Lung (tissue), 17 donors: ENCODE measurements at places on chromosomes 16 and 17. TPM values are rescaled to one million over a fixed set of nuclear protein-coding genes. Genes with fewer than 3 reads are reported as not detected.

The UTP18 gene
- total RNA-seq = 30.2 TPM

The VTN gene
- total RNA-seq = 0.40 TPM

GRCh38 chr17:57323391-57323790 is 67.1 kb downstream of the MSI2 start:
- DNase-seq = no peak

The CALB2 gene
- total RNA-seq = 1.7 TPM

DNA sequence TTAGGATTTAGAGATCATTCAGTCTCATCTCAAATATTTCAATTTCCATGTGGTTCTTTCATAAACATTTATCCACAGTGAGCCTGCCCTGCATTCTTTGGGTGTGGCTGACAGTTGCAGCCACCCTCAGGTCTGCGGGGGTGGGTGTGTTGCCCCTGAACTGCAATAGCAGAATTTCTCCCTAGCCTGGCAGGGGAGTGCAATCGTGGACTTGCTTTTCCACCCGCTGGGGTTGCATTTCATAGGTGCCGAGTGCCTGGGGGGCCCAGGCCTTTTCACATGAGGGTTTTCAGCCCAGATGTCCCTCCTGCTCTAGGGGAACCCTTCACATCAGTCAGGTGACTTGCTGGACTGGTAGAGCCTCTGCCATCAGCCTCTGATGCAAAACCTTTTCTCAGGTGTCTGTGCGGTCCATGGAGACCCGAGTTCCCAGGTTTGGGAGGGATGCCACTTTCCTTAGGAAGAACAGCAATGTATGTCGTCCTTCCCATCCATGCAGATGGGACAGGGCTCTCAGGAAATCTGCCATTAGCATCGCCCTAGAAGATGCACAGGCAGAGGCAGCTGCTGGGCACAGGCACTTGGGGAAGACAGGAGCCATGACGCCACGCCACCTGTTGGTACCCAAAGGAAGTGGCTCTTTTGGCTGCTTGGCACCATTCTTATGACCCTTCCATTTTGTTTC is 2.4 kb upstream of the USP36 start:
- DNase-seq = peak; percentile 27

The RPL26 gene
- total RNA-seq = 1,016 TPM

The TAC4 gene
- total RNA-seq = not detected

DNA sequence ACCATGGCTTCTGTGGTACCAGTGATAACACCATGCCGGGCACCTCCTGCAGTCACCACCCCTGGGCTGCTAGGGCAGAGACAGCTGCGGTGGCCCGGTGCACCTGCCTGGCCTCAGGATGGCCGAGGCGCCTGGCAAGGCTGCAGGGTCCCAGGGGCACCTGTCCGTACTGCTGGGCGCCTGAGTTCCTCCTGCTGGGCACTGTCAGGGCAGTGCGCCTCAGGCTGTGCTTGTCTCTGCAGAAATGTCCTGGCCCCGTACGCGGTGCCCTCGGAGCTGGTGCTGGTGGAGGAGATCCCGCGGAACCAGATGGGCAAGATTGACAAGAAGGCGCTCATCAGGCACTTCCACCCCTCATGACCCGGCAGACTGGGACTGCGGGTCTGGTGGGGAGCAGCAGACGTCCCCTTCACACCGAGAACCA is 17.7 kb upstream of the CDH15 start:
- DNase-seq = no peak

DNA sequence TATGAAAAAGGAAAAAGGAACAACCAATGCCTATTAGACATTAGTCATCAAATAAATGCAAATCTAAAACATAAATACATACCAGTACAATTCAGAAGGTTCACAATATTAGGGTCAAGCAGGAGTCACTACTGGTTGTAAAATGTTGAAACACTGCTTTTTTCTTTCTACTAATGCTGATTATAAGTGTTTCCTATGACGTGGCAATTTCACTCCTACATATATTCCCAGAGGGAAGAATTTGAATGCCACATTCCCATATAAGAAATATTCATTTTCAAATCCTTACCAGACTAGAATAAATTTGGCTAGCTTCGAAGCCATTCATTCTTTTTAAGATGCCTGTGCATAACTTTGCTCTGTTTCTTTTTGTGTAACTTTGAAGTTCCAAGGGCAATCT is 2.6 kb upstream of the KRTAP9-2 start:
- no peak for DNase-seq

DNA sequence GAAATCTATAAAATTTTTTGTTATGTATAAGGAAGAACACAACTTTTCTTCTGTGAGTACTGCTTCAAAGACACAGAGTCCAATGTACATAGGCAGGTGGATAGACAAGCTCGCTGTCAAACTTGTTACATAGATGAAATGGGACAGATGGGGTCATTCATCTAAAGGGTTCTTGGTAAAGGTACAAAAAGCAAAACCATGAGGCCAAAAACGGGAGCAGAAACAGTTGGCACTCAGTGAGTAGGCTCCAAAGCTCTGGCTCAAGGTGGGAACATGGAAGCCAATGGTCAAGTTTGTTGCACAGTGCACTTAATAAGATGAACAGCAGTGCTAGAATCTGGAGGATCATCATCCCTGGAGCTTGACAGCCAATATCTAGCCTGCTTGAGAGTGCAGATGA is 979.0 kb upstream of the EEF2KMT start:
- DNase-seq = no peak

DNA sequence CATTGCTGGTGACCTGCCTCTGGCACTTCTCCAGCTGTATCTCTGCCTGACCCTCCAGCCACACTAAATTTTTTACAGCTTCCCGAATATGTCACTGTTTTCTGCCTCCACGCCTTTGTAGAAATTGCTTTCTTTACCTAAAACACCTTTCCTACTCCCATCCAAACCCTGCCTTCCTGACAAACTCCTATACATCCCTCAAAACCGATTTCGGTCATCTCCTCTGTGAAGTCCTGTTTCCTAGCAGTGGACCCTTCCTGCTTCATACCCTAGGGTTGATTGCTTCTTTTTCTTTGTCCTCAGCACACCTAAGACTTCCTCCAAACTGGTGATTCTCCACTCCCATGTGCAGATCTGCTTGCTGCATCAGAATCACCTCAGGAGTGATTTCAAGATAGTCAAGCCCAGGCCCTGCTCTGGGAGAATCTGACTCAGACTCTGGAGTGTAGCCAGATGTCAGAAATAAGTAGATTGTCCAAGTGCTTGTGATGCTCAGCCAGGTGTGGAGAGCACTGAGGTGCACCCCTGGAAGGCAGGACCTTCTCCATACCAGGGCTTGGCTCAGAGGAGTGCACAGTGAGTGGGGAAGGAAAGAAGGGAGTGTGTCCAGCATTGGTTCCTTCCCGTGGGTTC is 184.2 kb downstream of the COPRS start:
- DNase-seq = no peak

- no peak for DNase-seq
These were observed 13.8 kb downstream of the GCGR start for GRCh38 chr17:81817758-81818147.

The RCVRN gene
- total RNA-seq = not detected

DNA sequence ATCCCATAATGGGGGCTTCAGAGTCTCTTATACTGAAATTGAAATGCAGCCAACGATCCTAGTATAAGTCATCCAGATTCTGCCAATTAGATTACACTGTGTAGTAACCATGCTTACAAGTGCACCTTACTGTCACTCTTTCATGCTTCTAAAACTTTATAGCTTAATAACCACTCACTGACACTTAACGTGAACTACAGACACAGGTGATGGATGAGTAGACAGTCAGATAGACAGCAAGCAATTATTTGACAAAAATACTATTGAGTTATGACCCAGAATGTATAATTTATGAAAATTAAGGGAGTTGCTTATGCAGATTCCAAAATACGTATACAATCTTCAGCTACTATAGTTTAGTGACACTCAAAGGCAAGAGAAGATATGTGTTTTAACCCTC is 6.3 kb downstream of the CDH8 start:
- DNase-seq = no peak

GRCh38 chr16:20061132-20061531 is 12.6 kb downstream of the GPR139 start:
- no peak for DNase-seq

DNA sequence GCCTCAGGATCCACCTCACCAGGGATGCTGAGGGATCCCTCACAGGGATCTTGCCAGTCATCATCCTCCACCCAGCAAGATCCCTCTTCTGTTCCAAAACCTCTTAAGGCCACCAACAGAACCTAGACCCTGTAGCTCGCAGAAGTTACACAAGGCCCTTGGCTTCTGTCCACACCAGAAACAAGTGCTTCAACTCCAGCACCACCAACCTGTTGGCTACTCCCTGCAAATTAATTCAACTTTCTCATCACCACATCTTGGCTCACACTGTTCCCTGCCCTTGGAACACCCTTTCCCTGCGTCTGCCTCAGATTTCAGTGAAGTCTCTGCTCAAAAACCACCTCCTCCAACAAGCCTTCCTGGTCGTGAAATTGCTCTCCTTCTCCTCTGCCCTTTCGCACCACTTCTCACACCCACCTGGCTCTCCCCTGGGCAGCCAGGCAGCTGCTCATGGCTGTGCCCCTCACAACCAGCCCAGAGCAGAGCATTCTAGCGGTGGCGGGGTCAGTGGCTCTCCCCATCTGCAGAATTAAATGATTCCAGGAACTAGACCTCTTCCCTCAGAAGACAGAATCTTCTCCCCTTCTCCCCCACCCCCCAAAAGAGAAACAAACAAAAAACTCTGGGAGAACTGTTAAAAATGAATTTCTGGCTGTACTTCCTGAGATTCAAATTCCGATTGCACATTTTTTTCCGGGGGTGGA is 1.8 kb downstream of the PLLP start:
- no peak for DNase-seq

DNA sequence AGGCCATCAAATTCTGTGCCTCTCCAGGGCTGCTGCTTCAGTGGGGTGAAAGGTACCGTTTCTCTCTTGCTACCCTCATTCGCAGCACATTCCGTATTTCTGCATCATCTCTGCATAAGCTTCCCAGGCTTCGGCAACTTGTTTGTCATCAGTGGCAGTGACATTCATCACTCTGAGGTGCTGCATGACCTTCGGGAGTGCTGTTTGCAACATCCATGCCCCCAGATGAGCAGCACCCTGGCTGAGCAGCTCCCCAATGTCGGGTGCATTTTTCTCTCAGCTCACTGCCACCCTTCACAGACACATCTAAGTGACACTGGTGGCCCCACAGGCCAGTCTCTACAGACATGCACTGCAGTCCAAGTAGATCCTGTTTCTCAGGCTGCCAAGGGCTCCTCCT is 3.8 kb downstream of the CREBBP start:
- no peak for DNase-seq

DNA sequence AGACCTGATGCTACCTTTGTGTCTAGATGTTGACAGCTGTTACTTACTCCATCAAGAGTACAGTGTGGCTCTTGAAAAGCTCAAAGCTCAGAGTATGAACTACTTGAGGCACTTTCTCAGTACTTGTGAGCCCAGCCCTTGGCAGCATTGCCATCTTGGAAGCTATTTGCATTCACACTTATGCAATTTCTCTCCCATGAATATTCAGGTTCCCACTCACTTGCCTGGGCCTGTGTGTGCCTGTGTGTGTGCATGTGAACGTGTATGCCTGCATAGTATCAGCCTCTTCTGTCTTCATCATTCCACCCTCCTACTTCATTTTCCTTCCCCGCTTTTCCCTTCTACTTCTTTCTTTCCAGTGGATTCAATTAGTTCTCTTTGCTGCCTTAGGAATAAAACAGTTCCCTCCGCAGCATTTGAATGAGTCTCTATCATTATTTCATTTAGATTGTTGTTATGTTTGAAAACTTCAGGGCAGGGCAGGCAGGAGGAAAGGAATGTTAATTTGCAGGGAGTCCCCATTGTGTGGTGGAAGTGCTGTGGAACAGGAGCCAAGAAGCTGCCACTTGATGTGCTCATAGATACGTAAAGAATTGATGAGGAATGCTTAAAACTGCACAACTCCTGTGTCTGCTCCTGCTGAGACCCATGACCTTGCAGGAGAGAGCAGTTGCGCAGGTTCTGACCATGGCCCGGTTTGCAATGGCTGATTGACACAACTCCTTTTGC is 58.9 kb downstream of the HS3ST4 start:
- DNase-seq = no peak

The PLD6 gene
- total RNA-seq = 6.2 TPM

GRCh38 chr16:56801762-56802161 is 63.2 kb upstream of the SLC12A3 start:
- no peak for DNase-seq

The GHDC gene
- total RNA-seq = 17.2 TPM

The ORC6 gene
- total RNA-seq = 5.6 TPM

DNA sequence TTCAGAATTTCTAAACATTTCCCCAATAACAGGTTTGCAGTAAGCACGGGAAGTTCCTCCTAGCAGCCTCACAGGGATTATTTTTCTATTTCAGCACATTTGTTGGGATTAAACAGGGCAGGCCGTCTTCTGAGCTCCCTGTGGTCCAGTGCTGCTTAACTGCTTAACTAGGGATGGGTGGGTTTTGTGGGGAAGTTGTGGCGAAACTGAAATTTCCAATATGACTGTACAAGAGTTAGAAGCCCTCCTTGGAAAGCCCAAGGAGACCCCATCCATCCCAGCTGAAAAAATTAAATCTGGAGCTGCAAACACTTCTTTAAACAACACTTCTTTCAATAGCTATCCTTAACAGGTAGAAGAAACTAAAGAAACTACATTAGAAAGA is 22.2 kb downstream of the FAM117A start:
- no peak for DNase-seq

GRCh38 chr17:59641799-59642484 is 22.2 kb downstream of the CLTC start:
- DNase-seq = no peak

DNA sequence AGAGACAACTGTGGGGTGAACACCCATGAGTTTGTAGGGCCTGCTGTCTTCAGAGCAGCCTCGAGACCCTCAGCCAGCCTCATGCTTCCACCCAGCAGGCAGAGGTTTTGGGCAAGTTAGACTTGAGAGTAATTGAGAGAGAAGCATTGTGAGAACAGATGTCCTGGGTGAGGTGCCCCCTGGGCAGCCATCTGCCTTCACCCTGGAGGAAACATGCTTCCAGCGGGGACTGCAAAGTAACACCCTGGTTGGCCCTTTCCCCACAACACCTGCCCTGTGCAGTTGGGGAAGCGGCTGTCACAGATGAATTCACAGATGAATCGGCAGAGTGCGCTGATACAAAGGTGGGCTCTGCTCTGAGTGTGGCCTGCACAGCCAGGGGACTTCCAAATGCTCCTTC is 23.4 kb downstream of the ATPAF2 start:
- DNase-seq = no peak

The ALOX12B gene
- 0.46 TPM for total RNA-seq

GRCh38 chr16:1984347-1985225 is 593 bp downstream of the GFER start:
- no peak for DNase-seq

The WSCD1 gene
- total RNA-seq = 3.7 TPM
